Fibroblast of skin of left biceps (primary cell): ENCODE measurements at places on chromosomes 7 and 10.

DNA sequence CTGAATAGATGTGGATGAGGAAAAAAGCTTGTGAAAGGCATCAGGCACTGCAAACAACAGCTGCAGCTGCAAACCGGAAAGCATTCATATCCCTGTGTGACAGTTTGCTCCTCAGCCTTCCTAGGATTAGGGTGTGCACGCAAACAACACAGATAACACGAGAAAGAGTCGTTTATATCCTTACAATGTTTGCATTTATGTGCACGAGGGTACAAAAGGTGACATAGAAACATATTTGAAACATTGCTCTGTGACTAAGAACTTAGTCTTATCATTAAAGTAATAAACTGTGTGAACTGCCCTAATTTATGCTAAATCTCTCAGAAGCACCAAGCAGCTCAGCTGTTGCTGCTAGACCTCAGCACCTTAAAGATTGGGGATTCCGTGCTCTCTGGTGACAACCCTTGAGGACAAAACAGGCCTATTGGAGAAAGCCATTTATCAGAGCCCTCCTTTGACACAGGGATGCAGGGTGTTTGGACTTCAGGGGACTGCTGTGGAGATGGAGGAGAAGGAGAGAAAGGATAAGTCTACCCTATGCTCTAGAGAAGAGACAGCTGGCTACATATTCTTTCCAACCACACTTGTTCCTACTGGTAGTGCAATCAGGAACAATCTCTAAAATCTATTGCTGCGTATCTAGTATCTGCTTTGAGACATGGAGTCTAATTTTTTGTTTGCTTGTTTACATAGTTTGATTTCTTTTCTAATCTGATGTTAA, 176.2 kb downstream of the GNAT3 start:
- no peak for DNase-seq

- DNase-seq, result no peak
These were observed 51.9 kb downstream of the ALOX5 start for GRCh38 chr10:45425621-45426563.

DNA sequence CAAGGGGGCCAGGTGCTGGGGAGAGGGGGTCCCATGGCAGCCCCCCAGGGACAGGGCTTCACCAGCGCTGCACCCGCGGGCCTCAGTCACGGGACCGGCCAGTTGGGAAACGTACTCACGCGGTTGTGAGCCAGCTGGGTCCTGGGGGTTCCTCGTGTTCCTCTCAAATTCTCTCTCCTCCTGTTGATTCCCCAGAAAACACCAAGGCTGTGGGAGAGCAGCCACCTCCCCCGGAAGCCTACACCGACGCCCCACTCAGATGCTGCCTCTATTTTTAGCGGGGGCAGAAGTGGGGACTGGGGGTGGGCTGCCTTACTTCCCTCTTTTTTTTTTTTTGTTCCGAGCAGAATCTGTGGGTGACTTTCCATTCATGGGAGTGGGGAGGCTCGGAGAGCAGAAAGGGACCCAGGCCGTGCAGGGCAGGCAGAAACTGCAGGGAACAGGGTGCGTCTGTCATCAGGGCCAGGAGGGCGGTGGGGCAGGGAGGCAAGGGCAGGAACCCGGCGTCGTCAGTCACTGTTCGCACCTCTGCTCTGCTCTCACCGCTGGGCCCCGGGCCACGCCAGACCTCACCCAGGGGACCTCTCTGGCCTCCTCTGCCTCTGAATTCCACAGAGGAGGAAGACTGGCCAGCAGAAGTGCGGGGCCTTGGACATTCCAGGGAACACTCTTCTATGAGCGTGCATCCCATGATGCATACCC, 63.1 kb downstream of the CARD11 start:
- DNase-seq, result no peak

DNA sequence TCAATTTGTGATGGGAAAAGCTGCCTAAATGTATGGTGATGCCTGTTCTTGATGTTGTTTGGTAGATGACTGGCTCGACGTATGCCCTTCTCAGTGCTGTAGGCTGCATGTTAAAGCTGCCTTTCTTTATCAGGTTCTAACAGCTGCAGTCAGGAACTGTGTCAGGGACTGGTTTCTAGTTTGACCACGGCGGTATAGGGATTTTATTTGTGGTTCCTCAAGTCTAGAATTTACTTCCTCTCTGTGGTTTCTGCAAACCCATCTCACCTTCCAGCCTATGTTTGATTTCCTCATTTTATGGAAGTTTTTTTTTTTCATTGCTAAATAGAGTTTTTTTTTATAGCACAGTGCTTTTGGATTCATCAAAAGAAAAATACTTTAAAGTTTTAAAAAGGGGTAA, 26.5 kb downstream of the LMTK2 start:
- DNase-seq, result no peak

GRCh38 chr7:26155531-26156375, 3.8 kb downstream of the NFE2L3 start:
- DNase-seq, result no peak

DNA sequence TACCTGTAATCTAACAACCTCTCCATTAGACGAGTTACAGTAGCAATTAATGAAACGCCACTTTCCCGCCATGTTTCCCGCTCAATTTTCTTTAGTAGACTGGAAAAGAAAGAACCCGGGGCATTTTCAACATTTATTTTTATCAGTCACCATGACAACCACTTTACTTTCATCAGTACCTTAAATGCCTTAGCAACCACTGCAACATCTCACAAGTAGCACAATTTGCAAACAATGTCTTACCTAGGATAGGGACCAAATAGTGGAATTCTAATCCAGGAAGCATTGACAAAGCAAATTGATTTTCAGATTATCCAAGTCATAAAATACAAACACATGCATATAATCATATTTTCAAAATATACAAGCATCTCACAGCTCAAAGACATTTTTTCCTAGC, 221.6 kb upstream of the IMMP2L start:
- DNase-seq, result no peak

- DNase-seq, result no peak
These were observed 93.4 kb upstream of the FGL2 start for GRCh38 chr7:77293046-77293445.

DNA sequence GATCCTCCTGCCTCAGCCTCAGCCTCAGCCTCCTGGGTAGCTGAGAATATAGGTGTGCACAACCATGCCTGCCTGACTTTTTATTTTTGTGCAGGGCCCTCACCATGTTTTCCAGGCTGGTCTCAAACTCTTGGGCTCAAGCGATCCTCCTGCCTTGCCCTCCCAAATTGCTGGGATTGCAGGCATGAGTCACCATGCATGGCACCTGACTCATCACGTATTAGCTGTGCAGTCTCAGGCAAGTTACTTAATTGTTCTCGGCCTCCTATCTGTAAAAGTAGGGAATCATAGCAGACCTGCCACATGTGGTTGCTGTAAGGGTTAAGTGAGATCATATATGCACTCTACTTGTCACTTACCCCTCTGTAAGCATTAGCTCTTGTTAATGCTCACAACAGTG, 117.2 kb downstream of the ANLN start:
- DNase-seq, result no peak

GRCh38 chr7:106346678-106347217, 62.0 kb upstream of the NAMPT start:
- peak; percentile 83 for DNase-seq

DNA sequence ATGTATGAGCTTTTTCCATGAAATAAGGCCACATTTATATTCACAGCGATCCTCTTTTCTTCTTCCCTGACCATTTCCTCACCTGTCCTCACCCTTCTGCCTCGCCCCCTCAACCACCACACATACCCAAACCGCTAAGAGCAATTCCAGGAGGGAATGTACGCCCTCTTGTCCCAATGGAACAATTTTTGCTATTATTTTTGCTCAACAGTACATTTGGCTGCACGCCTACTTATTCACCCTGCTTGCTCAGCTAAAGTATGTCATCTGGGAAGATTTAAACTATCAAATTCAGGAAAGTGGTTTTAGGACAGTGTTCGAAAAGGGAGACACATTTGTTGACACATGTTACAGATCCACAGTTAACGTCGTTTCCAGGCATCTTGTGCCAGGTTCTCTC, 252.7 kb downstream of the NEBL start:
- DNase-seq, result no peak

GRCh38 chr10:112361951-112362751, 11.8 kb upstream of the ACSL5 start:
- DNase-seq, result no peak

- no peak for DNase-seq
These were observed 10.4 kb downstream of the RNF133 start for GRCh38 chr7:122688400-122688998.

DNA sequence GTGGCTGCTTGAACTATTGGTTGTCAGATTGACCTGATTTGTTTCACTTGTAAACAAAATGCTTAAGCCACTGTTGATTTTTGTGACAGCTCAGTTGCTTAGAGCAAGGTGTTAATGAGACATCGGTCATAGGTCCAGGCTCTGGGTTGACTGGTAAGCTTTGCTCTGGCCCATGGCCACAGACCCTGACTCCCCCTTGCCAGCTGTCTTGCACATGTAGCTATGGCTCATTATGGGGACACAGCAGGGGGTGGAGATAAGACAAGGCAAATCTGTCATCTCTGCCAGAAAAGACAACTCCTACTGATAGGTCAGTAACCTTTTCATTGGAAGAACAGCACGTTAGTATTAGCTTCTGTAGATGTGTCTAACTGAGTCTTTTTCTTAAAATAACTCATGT, 95.3 kb downstream of the KAT6B start:
- DNase-seq, result no peak

DNA sequence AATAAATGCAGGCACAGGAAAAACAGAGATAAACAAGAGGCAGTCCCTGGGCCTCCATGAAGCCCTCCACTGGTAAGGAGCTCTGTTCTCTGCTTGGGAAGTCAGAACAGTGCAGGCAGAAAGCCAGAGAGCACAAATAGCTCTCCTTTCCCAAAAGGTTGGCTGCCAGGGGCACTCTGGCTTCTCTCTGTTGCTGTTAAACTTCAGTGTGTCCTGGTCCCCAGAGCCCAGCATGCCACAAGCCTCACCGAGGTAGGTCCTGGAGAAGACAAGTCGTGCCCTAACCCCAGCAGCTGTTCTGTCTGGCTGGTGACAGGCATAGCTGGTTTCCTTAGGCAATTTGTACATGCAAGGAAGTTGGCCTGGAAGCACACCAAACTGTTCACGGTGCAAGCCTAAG, 17.3 kb downstream of the SLC16A12 start:
- no peak for DNase-seq

DNA sequence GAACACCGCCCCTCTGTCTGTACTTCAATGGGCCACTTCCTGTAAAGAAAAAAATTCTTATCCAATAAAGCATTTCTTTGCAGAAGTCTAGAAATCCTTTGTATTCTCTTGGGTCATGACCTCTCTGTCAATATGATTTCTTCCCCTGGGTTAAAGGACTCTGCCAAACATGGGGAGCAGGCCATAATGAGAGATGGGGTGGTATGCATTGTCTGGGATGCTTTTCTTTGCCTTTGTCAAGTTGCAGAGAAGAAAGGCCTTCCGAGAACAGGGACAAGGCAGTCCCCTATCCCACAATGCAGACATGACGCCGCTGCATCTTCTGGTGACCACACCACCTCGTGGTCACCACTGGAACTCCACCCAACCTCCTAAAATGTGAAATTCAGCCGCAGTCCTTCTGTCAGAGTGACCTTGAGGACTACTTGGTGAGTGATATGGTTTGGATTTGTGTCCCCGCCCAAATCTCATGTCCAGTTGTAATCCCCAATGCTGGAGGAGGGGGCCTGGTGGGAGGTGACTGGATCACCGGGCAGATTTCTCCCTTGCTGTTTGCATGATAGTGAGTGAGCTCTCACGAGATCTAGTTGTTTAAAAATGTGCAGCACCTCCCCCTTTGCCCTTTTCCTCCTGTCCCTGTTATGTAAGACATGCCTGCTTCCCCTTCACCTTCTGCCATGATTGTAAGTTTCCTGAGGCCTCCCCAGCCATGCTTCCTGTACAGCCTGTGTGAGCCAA, 15.2 kb upstream of the FRMPD2 start:
- DNase-seq, result no peak

DNA sequence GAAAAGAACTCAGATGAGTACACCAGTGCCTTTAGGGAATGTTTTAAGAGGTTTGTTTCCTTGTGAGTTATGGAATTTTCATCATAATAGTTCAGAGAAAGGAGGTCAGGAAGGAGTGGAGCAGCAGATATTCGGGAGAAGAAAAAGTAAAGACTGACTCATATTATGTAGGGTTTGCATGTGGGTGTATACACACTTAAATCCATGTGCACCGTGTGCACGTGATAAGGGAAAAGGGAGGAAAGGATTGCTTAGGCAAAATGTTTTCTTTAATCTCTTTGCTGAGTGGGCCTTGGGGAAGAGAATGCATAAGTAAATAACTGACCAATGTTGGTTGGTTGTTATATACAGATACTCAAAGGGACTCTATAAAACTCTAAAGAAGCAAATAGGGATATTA, 30.2 kb downstream of the PLCE1 start:
- no peak for DNase-seq

GRCh38 chr7:25481891-25482290, 253.6 kb upstream of the NPVF start:
- peak; percentile 33 for DNase-seq

DNA sequence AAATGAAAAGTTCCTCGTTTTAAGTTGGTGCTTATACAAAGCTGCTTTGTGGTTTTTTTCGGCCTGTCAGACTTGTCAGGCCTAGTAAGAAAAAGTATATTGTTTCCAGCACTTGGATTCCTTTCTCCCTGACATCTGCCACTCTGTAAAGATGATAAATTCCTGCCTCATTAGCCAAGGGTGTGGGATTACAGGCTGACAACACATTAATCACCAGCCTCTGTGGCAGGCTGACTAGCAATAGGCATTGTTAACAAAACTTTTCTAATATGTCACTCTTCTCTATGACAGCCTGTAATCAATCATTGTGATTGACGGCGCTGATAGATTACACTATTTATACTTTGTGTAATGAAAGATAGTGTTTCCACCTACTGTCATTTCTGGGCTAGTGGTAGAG, 682.5 kb downstream of the LRMDA start:
- DNase-seq, result peak; percentile 59

- DNase-seq, result peak; percentile 23
These were observed 27.2 kb downstream of the ATE1 start for GRCh38 chr10:121900443-121901174.

- no peak for DNase-seq
These were observed 130.6 kb upstream of the BTBD16 start for GRCh38 chr10:122140461-122140902.

- DNase-seq, result no peak
These were observed at the start of gene ENTPD1 for GRCh38 chr10:95756041-95756761. Gene ENTPD1 (plus strand): TSS chr10:95756163. CDS start chr10:95756240, 77 bp downstream.

DNA sequence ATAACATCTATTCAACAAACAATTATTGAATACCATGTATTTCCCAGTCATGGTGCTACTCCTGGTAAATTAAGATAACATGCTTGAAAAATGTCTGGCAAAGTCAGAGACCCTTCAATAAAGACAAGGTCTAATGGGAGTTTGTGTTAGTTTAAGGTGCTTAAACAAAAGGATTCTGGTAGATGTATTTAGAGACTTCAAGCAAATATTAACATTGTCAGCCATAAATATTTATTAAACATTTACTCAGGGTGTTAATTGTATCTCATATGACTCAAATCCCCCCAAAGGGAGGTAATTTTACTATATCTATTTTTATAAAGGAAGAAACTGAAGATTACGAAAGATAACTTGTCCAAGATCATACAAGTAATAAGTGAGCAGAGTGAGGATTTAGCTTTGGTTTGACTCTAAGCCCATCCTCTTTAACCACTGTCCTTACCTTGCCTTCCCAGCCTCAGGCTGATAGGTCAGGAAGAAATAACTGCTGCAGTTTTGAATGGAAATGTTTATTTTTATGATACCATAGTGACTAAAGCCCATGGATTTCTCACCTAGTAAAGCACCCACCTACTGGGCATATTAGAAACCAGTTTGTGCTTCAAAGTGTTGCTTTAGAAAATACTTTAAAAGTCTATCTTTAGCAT, 215.4 kb downstream of the COBL start:
- no peak for DNase-seq

GRCh38 chr7:112266141-112266540, 59.6 kb downstream of the ZNF277 start:
- no peak for DNase-seq

- no peak for DNase-seq
These were observed 49.0 kb downstream of the RPS24 start for GRCh38 chr10:78082636-78083035.
